Daoy (cell line): ENCODE measurements at places on chromosomes 1 and 21.

- DNase-seq, result no peak
Observed at GRCh38 chr1:211742889-211743529, 67.6 kb upstream of the NEK2 start.

GRCh38 chr1:3219005-3219790 is 150.2 kb downstream of the PRDM16 start:
- DNase-seq, result peak; percentile 79

DNA sequence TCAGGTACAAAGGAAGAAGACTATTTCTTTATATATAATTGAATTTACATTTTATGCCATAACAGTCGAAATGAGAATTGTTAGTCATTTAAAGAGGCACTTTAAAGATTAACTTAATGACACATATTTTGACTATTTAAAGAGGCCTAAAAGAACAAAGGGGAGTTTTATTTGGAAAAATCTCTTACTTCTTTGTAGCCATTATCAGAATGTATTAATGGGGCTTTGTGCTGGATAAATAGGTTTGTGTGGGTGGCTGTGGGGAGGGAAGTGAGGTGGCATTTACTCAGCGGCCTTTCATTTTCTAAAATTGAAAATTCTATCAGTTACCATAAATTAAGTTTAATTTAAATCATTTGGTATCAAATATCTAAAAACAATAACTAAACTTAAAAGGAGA is 462.2 kb upstream of the CXADR start:
- DNase-seq, result no peak

GRCh38 chr1:225508538-225509375 is 80.9 kb upstream of the LBR start:
- DNase-seq, result peak; percentile 93

GRCh38 chr1:21051177-21051825 is 125.4 kb downstream of the EIF4G3 start:
- no peak for DNase-seq

GRCh38 chr1:232291681-232292080 is 338.3 kb downstream of the SIPA1L2 start:
- no peak for DNase-seq

GRCh38 chr1:205449750-205450443 is 5.9 kb downstream of the BLACAT1 start:
- peak; percentile 93 for DNase-seq

DNA sequence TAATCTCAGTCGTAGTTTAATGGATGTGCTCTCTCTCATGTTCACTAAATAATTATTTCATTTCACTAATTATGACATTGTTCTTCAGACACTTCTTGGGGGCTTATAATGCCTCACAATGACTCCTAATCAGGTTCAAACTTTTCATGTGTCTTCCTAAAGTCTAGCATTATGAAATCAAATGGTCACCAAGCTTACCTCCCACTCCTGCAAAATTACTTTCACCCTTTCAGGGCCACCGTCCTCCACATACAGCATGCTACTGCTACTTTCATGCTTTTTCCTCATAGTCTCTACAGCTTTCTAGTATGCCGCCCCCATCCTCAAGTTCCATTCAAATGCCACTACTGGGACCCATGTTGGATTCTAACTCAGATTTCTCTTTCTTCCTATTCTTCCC is 59.8 kb upstream of the C1orf53 start:
- no peak for DNase-seq

DNA sequence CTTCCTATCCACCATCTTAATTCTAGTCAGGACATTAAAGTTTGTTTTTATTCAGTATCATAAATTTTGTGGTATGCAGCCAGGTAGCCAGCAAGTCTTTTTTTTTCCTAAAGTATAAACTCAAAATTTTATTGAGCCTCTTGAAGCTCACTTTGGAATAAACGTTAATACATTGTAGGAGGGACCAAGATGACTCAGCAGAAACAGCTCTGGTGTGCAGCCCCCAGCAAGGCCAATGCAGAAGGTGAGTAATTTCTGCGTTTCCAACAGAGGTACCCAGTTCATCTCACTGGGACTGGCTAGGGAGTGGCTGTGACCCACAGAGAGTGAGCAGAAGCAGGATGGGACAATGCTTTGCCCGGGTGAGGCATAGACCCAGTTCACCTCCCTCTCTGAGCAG is 9.7 kb upstream of the OR2M3 start:
- no peak for DNase-seq

GRCh38 chr1:64111787-64112186 is 91.6 kb upstream of the UBE2U start:
- peak; percentile 34 for DNase-seq
